T-helper 22 cell (primary cell): ENCODE measurements at places on chromosomes 16 and 17.

DNA sequence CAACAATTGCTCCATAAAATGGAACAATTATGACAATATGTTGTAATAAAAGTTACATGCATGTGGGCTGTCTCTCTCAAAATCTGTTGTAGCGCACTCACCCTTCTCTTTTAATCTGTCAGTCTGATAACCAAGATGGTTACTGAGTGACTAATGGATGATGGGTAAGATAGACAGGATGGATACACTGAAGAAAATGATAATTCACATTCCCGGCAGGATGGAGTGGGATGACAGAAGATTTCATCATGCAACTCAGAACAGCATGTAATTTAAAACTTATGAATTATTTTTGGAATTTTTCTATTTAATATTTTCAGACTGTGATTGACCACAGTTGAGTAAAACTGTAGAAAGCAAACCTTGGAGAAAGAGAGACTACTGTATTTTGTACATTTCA is 30.5 kb downstream of the CDH13 start:
- no peak for DNase-seq

GRCh38 chr16:71218306-71218963 is 12.1 kb downstream of the HYDIN start:
- no peak for DNase-seq

DNA sequence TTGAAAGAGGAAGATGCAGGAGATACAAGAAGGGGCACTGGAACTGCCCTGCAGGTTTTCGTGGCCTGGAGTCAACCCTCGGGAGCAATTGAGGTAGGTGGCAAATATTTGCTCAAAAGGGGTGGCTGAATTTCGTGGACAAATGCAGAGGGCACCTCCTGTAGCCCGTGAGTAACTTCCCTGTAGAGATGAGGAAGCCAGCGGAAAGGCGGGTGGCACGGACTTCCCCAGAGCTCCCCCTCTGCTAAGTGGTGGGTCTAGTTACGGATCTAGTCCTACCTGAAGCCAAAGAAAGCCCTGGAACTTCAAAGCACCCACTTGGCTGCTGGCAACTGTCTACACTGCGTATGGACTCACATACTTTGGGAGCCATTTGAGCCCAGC is 1.0 kb upstream of the ATP2C2 start:
- no peak for DNase-seq

DNA sequence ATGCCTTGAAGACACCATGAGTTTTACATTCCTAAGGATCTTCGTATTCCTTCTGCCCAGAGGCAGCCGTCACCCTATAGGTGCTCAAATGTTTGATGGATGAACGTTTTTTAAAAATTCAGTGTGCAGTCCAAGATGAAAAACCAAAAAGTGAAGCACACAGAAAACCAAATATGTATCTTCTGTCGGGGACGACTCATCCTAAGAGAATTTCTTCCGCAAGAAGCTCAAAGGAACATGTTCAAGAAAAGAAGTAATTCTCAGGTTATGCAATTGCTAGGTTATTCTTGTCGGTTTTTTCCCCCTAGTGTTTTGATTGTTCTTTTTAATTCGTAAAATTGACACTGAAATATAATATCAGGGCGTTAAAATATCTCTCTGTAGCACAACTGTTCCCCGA is 1.4 kb downstream of the CENPV start:
- no peak for DNase-seq

- DNase-seq = no peak
Measured at GRCh38 chr17:81371910-81372760, 23.1 kb upstream of the BAHCC1 start.

DNA sequence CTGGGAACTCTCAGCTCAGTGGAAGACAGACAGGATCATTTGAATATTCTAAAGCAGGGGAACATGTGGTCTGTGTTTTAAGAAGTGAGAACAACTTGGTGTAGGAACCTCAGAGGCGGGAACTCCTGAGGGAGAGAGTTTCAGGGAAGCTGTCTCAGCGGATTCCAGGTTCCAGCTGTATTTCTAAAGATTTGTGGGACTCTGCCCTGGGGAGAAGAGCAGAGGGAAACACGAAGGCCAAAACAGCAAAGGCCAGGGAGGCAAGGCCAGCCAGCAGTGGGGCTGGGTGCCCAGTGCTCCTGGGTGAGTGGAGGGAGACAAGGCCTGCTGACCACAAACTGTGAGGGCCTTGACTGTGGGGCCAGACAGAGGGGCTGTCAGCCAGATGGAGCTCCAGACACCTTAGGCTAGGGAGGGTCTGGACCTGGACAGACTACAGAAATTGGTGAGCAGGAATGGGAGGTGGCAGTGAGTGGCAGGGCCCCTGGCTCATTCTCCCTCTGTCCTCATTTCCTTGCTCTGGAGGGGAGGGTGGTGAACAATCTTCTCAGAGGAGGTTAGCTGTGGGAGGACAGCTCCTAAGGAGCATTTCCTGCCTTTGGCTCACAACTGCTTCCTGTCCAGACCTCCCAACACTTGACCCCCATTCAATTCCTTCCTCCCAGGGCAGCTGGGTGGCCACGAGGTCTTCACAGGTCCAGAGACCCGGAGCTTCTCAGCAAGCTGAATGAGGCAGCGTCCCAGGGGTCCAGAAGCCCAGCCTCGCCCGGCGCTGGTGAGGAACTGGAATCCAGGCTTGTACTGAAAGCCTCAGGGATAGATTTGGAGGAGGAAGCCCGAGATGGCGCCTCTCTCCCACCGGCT is 21.0 kb upstream of the FZD2 start:
- DNase-seq = no peak

GRCh38 chr17:77403854-77404253 is 263.1 kb downstream of the SEC14L1 start:
- no peak for DNase-seq

GRCh38 chr16:28865722-28866453 is 2.2 kb downstream of the SH2B1 start:
- DNase-seq = no peak

- no peak for DNase-seq
Measured at GRCh38 chr17:49989518-49989880, 5.5 kb downstream of the DLX3 start.

DNA sequence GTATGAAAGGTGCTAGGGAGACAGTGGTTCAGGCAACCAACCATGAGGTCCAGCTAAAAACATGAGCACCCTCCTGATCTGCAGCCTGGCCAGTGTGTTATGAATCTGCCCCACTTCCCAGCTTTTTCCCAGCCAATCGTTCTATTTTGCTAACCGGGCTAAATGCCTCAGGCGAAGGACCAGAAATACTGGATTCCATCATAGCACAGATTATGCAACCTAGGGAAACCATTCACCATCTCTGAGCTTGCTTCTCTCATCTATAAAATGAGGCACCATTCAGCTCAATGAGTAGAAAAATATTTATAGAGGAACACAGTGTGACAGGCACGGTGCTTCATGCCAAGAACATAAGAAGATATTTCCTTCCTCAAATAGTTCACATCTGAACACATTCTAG is 45.2 kb upstream of the NUDT7 start:
- no peak for DNase-seq

- no peak for DNase-seq
Measured at GRCh38 chr17:82241183-82241925, 12.5 kb downstream of the SLC16A3 start.

DNA sequence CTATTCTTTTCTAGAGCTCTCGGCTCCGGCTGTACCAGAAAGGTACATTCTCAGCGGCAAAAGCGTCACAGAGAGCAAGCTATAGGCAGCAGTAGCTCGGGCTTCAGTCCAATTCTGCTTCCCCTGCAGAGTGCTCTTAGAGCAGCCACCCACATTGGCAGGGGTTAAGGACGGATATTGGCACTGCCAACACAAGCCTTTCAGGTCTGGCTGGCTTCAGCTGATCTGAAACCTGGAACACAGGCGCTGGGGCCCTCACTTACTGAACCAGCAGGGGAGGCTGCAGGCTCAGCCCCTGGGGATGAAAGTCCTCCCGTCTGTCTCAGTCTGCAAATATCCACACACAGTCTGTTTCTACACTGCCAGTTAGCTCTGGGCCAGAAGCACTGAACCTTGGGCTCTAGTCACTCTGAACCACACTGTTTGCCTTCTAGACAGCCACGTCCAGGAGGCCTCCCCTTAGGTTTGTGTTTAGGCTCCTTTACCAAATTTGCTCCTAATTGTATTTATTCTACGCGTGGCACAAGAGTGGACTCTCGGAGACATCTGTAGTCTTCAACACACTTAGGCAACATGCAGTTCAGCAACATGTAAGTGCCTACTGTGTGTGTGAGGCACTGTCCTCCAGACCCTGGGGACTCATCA is 40.1 kb downstream of the HIC1 start:
- no peak for DNase-seq

DNA sequence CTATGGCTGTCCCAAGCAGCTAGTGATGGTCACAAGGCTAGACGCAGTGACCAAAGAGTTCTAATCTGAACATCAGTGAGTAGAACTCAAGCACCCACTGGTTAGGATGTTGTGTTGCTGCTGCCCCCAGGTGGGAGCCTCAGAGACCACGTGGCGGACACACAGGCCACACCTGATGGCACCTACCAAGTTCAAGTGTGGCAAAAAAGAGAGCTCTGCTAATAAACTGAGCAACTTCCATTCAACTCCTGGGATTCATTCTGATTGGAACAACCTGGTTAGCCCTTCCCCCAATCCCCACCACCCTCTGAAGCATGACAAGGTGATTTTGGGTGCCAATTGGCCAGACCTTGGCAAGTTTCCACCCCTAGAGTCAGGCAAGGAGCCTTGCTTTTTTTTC is 3.5 kb upstream of the LCMT1 start:
- no peak for DNase-seq

DNA sequence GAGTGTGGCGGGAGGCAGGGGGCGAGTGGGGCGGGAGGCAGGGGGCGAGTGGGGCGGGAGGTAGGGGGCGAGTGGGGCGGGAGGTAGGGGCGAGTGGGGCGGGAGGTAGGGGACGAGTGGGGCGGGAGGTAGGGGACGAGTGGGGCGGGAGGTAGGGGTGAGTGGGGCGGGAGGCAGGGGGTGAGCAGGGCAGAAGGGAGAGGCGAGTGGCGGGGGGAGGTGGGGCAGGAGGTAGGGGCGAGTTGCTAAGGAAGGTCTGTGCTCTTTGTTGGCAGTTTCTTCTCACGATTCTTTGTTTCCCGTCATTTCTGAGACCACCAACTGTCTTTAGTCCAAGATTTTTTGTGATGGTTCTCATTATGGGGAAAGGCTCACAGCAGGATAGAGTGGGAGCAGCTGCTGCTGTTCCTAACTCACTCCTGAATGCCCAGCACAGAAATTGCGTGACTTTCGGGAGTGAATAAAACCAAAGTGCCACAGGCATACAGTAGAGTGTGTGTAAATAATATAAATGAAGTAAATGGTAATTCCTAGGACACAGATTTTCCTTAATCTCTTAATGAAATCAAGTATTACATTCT is 44.7 kb downstream of the COG7 start:
- no peak for DNase-seq

GRCh38 chr16:54936201-54936978 is 5.7 kb downstream of the IRX5 start:
- DNase-seq = no peak

DNA sequence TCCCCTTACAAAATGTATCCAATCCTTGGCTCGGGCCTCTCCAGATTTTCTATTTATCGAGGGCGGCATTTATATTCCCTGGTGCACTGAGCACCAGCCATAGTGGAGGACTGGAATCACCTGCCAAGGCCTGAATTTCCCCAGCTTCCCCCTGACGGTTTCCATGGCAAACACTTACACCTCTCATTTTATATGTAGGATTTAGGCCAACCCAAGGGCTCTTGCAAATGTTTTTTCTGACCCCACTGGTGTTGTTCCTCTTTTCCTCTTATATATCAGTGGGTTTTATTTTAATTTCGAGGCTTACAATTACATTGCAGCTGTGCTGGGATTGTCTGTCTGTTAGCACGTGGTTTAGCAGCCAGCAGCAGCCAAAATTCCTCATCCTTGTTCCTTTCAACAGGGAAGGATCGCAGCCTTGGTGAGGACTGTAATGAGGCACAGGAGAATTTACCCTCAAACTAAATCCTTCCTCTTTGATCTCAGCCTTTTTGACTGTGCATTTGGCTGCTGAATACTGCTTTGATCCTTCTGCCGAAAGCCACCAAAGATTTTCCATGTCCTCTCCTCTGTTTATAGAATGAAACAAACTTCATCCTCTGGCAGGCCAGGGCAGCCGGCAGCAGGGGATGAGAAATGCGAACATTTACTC is 26.5 kb upstream of the CES5A start:
- DNase-seq = no peak

- no peak for DNase-seq
Measured at GRCh38 chr17:66467766-66468165, 165.4 kb downstream of the PRKCA start.

DNA sequence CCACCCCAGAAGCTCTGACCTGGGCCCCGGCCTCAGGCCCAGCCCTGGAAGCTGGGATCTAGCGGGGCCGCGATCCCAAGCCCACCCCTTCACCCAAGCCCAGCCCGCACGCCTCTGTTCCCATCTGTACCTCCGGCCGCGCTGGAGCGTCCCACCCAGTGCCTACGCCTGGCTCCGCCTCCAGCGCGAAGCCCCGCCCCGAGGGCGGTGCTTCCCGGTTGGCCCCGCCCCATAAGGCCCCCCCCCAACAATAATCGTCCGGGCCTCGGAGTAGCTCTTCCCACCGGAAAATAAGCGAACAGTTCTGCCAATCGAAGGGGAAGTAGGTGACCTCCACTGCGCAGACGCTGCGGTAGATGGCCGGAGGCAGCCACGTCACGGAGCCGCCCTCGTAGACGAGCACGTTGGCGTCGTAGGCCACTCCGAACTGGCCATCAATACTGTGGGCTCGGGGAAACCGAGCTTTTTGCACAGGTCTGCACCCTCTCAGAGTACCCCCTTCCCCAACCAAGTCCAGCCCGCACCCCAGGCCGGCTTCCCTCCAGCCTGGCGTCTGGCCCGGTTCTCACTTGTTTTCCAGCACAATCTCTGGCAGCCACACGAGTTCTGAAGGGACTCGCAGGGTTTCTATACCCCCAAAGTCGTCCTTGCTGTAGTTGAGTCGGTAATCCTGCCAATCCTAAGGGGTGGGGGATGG is 1.1 kb downstream of the CHRNE start:
- no peak for DNase-seq

DNA sequence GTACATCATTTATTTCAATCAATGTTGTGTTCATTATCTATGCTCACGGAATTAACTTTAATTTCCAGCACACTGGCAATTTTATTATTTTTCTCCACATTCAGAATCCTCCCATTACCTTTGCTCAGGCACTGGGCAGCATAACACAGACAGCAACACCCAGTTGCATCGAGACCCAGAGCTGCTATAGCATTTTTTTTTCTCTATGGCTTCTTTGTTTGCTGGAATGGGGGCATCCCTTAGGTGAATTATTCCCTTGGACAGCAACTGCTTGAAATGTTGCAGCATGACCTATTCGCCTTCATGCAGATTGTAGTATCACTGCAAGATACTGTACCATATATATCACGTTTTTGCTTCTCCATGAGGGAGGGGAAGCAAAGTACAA is 88.8 kb downstream of the CHD9NB start:
- DNase-seq = no peak

GRCh38 chr17:78125976-78126894 is 2.3 kb downstream of the TMC6 start:
- no peak for DNase-seq
